ENCODE measurements at places on chromosomes 7 and 10. TPM values are rescaled to one million over a fixed set of nuclear protein-coding genes. Genes with fewer than 3 reads are reported as not detected.

The GPR15LG gene
- not detected for total RNA-seq

The PITX3 gene
- not detected for total RNA-seq

The SFRP5 gene
- total RNA-seq, result not detected

The SHH gene
- total RNA-seq, result not detected

The TBC1D12 gene
- total RNA-seq, result 5.1 TPM

The CCDC201 gene
- not detected for total RNA-seq

The STEAP1 gene
- total RNA-seq, result not detected

The OR2A25 gene
- not detected for total RNA-seq

The GPR37 gene
- total RNA-seq, result 6.3 TPM

The CDC14C gene
- total RNA-seq, result not detected
